Effector CD8-positive, alpha-beta T cell (primary cell): ENCODE measurements at places on chromosomes 5 and 9.

- DNase-seq, result no peak
Measured at GRCh38 chr5:38547257-38547656, 9.2 kb downstream of the LIFR start.

DNA sequence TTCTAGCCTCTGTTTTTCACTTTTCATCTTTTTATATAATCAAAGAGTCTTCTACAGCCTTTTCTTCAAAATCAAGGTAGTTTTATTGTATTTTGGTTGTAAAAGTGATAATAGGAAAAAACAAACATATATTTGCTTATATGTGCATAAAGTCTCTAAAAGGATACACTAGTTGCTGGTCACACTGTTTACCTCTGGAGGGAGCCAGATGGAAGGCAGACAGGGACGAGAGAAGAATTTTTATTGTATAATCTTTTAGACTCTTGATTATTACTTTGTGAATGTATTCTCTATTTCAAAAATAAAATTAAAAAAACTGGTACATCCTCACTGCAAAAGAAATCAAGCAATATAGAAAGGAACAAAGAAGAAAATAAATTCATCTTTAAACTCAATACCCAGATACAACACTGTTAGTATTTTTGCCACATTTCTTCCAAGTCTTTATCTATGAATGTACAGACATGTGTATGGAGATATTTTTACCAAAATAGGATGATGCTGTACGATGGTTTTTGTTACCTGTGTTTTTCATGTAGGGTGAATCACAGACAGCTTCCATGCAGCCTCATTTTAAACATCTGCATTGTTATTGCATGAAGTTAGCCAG, 6.1 kb upstream of the RNF183 start:
- DNase-seq, result no peak

GRCh38 chr5:74526111-74526510, 114.4 kb downstream of the ENC1 start:
- no peak for DNase-seq

DNA sequence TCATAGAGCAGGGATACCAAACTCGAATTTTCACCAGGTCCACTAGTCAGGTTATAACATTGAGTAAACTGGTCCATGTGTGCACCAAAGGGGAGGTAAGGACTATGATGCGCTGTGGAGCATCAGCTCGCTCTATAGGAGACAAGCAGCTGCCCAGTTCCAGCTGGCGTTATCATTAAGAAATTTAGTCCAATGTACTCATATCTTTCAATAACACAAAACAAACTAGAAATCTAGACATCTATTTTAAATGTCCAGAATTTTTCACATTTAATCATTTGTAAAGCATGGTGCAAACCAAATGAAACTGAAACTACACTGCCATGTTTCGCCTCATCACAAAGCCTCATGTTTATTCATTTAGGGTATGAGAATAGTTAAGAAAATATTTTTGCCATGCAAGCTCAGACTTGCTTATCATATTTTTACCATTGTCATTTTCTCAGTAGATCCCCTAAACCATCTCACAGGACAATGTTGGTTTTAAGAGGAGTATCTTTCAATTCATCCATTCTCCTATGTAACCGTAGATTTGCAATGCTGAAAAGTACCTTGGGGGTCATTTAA, 50.9 kb downstream of the ZNF474 start:
- no peak for DNase-seq

- DNase-seq, result peak; percentile 18
Measured at GRCh38 chr5:179836225-179837019, 15.7 kb downstream of the SQSTM1 start.

GRCh38 chr5:114311968-114312367, 49.9 kb upstream of the KCNN2 start:
- no peak for DNase-seq

GRCh38 chr9:89806371-89807100, 201.7 kb downstream of the GADD45G start:
- no peak for DNase-seq

DNA sequence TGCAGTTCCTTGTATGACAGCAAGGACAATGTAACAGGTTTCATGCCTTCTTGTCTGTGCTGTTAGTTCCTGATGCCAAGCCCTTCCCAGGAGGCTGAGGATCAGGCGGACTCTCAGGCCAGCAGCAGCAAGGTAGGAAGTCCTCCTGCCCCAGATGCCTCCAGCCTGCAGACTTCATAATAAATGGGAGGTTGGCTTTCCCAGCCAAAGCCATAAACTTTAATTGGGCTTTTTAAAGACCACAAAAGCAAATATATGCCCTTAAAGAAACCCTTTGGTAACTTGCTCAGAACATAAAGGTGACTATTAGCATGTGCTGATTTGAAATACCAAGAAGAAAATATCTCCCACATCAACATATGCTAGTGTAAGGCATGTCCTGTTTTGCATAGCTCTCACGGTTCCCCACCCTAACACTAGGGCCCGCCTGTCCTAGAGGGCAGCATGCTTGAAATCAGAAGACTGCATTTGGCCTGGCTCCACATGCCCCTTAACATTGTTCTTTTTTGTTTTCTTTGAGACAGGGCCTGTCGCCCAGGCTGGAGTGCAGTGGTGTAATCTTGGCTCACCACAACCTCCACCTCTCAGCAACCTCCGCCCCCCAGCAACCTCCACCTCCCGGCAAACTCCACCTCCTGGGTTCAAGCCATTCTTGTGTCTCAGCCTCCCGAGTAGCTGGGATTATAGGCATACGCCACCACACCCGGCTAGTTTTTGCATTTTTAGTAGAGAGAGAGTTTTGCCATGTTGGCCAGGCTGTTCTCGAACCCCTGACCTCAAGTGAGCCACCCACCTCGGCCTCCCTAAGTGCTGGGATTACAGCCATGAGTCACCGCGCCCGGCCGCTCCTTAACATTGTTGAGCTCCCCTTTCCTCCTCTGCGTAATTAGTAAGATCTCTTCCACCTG, 44.6 kb upstream of the FCN1 start:
- no peak for DNase-seq

DNA sequence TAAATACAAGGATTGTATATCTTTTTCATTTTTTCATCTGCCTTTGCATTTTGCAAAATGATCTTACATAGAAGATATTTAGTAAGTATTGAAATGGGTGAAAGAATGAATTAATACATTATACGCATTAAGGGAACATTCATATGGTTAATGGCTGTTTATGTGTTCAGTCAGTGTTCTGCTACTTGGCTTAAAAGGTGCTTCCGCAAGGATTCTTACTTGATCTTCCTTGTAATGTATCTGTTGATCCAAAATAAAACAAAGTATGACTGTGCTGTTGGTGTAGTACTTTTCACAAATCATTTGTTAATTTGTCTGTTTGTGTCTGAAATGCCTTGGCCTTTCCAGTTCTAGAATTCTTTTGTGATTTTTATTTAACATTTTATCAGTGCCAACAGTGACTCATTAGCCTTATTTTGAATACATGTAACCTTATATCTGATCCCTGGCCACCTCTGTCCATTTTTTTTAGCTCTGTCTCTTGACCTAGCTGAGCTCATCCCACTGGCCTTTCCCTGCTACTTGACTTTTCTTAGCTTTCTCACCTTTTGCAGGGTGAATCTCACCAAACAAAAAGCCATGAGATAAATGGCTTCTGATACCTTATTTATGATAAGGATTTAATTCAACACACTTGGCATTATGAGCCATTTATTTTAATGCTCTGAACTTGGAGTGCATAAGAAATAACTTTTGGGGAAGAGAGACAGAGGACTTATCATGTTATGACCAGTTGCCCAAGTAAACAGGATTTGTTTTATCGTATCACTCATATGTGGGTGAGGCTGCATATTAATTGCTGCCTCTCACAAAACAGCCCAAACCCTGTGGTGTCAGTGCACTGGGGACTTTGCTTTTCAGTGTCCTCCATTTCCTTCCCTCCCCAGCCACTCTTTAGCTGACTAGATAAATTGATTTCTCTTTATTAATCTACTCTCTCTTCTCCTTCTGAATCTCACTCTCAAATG, 340.3 kb downstream of the KDM4C start:
- no peak for DNase-seq

GRCh38 chr5:137960141-137960540, 70.9 kb downstream of the PKD2L2 start:
- DNase-seq, result no peak

DNA sequence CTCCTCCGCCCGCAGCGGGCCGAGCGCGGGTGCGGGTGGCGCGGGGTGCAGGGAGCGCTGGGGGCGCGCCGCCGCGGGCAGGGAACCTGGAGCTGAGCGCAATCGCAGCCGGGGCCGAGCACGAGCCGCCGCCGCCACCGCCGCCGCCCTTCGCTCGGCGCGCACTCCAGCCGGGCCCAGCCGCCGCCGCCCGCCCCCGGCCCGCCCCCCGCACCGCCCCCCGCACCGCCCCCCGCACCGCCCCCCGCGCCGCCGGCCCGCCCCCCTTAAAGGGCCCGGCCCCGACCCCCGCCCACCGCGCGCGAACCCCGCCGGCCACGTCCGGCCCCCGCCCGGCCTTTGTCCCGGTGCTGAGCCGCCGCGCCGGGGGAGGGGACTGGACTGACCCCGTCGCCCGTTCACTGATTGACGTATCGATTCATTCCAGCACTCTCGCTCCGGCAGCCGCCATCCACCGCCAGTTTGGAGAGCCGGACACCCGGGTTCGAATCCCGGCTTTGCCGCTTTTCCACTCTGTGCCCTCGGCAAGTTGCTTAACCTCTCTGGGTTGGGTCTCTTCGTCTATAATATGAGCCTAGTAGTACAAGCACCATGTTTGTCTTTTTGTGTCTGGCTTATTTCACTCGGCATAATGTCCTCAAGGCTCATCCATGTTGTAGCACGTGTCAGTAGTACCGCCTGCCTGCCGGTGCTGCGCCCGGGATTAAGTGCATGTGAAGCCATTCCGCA, at the start of gene SH3PXD2B:
Gene SH3PXD2B (minus strand): TSS at position 168 of the 729 bp plus-strand sequence. CDS start 173 bp downstream, outside the sequence.
- peak; percentile 27 for DNase-seq

DNA sequence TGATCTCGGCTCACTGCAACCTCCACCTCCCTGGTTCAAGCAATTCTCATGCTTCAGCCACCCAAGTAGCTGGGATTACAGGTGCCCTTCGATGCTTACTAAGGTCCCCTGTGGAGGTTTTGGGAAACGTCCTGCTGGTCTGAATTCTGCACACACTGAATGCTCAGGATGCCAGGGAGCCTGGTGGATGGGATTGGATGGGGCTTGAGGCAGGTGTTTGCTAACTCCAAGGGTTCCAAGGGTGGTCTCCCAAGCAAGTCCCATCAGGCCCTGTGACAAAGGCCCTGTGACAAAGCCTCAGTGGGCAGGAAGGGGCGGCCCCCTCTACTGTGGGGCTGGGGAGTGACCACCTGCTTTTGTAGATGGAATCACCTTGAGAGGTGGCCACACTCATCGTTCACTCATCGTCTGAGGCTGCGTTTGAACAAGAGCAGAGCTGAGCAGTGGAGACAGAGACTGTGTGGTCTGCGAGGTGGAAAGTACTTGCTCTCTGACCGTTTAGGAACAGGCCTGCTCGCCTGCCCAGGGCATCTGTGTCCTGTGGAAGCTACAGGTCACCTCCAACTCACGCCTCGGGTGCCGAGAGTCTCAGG, 40.2 kb downstream of the MRPL36 start:
- no peak for DNase-seq

GRCh38 chr9:121593066-121593465, 58.4 kb upstream of the DAB2IP start:
- DNase-seq, result no peak

DNA sequence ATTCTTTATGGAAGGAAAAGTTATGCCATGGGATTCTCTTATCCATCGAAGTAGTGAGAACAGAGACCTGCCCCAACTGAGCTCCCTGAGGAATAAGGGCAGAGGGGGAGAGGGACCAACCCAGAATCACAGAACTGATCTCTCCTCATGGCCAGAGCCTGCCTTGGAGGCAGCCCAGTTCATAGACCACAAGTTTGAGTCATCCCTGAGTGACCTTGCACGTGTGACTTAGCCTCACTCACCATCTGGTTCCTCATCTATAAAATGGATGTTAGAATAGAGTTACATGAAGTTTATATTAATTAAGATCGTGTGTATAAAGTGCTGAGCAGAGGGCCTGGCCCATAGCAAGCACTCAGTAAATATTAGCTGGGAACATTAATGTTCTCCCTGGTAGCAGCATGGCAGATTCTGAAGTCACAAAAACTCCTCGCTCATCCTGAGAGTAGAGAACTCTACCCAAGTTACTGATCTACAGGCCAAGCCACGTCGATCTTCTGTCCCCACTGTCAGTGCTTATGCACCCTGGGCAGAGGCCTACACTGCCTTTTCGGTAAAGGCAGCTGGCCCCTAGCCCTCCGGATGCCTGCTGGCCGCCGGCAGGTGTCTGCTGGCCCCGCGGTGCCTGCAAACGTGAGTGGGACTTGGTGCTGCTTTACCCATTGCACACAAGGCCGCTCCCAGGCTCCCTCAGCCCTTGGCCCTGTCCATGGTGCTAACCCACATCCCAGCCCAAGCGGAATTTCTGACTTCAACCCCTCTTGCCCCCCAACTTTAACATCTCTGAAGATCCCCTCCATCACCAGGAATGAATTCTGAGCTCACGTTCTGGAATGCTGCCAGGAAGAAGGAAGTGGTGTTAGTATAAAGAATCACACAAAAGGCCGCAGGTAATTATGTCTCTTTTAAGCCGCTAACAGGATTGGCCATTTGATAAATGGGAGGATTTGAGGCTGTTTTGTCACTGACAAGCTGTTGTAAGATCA, 61.1 kb upstream of the ARAP3 start:
- DNase-seq, result no peak

DNA sequence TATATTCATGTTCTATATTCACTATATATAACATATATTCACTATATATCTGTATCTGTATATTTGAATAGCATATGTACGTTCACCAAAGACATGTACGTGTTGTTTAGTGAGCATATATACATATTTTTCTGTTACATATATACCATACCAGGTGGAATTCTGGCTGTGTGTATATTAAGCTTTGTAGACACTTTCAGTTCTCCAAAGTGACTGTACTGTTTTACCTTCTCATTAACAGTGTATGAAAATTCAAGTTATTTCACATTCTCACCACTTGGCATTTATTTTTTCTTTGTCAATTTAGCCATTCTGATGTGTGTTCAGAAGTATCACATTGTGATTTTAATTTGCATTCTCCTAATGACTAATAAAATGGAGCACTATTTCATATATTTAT, 52.2 kb downstream of the DROSHA start:
- no peak for DNase-seq

DNA sequence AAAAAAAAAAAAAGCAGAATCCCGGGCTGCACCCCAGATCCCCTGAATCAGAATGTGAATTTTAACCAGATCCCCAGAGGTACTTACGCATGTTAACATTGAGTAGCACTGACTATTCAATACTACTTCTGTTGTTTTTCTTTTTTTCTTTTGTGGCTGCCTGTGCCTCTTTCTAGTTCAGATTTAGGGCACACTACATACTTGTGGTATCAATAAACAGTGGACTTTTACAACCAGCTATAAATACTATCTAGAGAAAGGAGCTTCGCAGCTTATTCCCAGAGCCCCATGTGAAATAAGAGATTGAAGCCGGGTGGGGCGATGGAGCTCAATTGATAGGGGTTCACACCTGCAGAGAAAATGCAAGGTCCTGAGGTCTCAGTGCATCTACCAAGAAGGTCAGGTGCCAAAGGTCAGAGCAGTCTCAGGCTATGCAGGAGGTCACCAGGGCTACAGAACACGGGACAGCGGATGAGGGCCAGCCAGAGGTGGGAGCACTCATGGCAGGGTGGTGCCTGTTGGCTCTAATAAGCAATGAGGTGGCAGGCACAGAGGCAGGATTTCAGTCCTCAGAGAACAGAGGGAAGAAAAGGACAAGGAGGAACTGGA, 22.3 kb downstream of the WWC1 start:
- no peak for DNase-seq

GRCh38 chr5:167355346-167355745, 936.1 kb upstream of the WWC1 start:
- DNase-seq, result no peak

GRCh38 chr9:28542928-28543327, 969.6 kb upstream of the C9orf72 start:
- DNase-seq, result no peak

GRCh38 chr9:135043345-135043744, 44.1 kb upstream of the OLFM1 start:
- no peak for DNase-seq
